ENCODE measurements at places on chromosomes 7 and 10.
A peak's percentile ranks its signal among the peaks of the same experiment; 100 is the strongest.

- DNase-seq = peak; percentile 52
Measured at GRCh38 chr10:34290412-34291081, 524.5 kb downstream of the PARD3 start.

DNA sequence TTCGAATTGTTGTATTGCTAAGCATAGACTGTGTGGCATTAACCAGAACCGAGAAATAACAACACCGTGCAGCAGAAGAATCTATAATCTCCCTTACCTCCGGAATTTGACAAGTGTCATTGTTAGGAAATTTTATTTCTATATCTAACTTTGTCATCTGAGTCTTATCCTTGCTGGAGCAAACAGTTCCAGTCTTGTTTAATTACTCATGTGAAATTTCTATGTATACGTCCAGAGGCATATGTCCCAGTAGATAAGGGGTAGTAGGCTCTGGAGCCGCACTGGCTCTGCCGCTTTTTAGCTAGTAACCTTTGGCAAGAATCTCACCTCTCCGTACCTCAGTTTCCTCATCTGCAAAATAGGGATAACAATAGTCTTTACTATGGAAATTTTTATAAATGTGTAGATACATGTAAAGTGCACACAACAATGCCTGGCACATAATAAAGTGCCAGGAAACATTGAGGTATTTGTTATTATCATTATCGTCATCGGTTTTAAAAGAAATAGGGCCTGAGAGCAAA, 228.6 kb downstream of the VTI1A start:
- no peak for DNase-seq

DNA sequence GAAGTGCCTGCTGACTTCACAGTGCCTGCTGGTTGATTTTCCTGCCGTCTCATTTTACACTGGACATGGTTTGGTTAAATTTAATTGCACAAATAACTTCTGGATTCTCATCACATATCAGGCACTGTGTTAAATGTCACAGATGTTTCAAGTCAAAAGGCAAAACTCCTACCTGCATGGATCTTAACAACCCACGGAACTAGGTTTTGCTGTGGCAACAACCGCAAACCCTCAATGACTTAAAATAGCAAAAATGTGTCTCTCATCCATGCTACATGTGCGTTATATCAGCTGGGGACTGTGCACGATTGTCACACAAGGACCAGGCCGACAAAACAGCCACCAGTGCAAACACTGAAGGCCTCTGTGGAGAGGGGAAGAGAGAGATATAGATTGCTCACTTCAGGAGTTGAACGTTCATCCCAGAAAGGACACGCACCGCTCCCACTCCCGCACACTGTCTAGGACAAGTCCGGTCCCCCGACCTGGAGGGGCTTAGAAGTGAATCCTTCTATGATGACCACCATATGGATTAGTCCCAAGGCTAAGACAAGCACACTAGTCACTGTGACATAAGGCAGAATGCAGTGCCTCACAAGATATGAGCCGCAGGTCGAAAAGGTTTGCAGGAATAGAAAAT, 233.3 kb downstream of the SKAP2 start:
- no peak for DNase-seq

DNA sequence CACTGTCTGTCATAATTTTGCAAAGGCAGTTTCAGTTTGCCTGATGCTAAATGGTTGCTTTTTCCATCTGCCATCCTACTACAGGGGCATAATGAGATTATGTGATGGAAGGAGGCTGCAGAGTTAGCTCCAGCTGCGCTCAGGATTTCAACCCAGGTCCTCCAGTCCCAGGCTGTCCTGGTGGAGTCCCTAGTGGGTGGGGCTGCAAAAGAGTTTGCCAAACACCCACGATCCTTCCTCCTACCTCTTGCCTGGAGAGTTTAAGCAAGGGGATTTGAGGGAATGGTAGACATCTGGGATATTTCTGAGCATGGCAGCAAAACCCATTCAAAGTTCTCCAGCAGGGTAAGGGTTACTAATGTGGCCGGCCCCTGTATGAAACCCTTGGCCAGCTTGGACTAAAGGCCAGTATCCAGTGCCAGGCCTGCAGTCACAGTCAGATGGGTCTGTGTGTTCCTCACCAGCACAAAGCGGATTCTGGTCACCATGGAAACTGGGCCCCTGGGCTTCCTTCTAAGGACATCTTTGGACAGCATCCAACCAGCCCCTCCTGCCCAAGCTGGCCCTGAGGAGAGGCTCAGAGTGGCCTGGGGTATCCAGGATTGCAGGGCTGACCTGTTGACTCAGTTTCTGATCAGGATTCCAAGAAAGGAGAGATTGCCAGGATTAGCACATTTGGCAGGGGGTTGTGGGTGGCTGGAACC, 42.7 kb upstream of the CHST3 start:
- DNase-seq = no peak

GRCh38 chr7:88092676-88092999, 127.2 kb downstream of the SRI start:
- no peak for DNase-seq

DNA sequence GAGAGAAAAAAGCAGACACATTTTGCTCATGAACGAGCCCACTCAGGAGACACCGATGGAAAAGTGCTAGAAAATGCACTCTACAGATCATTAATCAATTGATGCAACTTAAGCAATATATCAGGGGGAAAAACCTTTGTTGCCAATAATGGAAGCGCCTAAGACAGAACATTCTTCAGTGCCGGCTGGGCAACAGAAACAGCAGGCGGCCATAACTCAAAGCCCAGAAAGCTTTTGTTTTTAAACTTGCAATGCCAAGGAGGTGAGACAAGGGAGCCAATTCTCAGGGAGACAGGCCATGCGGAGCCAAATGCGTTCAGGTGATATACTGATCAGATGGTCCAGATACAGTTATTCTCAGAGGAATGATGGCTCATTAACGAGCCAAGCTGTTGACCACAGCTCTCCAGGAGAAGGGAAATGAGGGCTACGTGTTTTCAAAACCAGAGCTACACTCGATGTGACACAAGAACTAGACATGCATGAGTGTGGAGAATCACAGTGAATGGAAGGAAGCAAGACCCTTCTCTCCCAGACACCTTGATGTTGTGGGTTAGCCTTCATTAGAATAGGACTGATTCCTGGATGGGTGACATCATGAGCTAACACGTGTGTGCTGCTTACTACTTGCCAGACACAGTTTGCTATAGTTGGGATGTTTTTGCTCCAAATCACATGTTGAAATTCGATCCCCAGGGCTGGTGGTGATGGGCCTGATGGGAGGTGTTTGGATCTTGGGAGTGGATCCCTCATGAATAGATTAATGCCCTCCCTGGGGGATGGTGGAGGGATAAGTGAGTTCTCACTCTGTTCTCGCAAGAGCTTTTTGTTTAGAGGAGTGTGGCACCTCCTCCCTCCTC, 79.1 kb upstream of the KCNMA1 start:
- no peak for DNase-seq

DNA sequence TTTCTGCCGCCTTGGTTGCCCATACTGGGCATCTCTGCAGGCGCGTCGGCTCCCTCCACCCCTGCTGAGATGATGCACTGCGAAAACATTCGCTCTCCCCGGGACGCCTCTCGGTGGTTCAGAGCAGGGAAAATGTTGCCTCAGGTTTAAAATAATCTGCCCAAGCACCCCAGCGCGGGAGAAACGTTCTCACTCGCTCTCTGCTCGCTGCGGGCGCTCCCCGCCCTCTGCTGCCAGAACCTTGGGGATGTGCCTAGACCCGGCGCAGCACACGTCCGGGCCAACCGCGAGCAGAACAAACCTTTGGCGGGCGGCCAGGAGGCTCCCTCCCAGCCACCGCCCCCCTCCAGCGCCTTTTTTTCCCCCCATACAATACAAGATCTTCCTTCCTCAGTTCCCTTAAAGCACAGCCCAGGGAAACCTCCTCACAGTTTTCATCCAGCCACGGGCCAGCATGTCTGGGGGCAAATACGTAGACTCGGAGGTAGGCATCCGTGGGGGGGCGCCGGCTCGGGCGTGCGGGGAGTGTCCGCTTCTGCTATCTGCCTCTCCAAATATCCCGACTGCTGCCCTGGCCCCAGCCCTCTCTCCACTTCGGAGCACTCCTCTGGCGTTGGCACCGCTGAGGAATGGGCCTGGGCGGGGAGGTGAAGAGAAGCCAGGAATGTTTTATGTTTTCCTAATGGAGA, at the start of gene CAV1:
TSS of gene CAV1 (plus strand) at position 428 of the 689 bp plus-strand sequence. CDS start at position 455, 27 bp downstream.
- no peak for DNase-seq

DNA sequence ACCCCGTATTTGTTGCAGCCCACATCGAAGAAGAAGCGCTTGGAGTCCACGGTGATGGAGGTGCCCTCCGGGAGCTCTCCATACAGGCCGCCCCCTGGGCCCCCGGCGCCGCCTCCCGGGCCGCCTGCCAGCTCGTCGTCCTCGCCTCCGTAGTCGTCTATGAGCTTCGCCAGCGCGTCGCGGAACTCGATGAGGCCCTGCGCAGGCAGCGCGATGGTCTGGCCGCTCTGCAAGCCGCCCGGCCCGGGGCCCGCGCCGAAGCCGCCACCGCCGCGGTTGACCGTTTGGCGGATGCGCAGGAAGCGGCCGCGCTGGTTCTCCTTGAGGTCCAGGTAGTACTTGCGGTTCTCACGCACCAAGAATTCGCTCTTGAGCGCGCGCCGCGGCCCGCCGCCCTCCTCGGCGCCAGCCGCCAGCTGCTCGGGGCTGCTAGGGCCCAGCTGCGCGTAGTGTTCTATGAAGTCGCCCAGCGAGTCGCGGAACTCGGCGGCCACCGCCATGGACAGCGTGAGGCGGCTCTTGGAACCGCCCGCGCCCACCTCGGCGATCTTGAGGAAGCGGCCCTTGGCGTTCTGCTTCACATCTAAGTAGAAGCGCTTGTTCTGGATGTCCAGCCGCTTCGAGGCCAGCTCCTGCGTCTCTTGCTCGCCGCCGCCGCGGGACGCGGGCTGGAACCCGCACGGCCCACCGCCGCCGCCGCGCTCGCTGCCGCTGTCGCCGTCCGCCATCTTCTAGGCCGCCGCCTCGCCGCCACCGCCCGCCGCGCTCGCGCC, 523 bp downstream of the PURB start:
- DNase-seq = no peak

DNA sequence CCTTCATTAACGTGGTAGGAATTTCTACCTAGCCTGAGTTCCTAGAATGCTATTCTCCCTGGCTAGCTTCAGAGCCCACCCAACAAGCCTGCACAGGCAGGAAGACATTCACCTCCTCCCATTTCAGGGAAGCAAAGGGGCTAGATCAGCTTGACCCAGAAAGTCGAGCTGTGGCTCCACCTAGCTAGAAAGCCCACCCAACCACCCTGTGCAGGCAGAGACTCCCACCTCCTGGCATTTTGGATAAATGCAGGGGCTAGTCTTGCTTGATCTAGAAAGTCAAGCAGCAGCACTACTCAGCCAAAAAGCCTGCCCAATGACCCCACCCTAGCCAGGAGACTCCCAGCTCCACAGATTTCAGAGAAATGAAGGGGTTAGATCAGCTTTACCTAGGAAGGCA, 479.5 kb downstream of the SDK1 start:
- no peak for DNase-seq

- no peak for DNase-seq
Measured at GRCh38 chr10:128914681-128915080, 552.4 kb upstream of the MGMT start.

All from epithelial cell of proximal tubule (primary cell).